ENCODE measurements at places on chromosomes 12 and 14. TPM values are rescaled to one million over a fixed set of nuclear protein-coding genes. Genes with fewer than 3 reads are reported as not detected.

Gene FAM90A1
- total RNA-seq = not detected

Gene DEPDC4
- total RNA-seq = 0.43 TPM

Gene DAO
- total RNA-seq = not detected

Gene INHBE
- 0.52 TPM for total RNA-seq

Gene DEGS2
- 0.16 TPM for total RNA-seq

Gene ARID2
- total RNA-seq = 10.0 TPM

Gene PTPRQ
- 0.26 TPM for total RNA-seq

Gene RBP5
- total RNA-seq = not detected

Gene KRT2
- total RNA-seq = not detected

Gene DTX1
- 0.09 TPM for total RNA-seq

Gene LBHD2
- not detected for total RNA-seq

Gene DNAJC22
- total RNA-seq = 0.43 TPM

Gene CFAP251
- total RNA-seq = 1.4 TPM

Gene BDKRB1
- 13.4 TPM for total RNA-seq

Gene FOXN3
- total RNA-seq = 14.2 TPM

Gene STAB2
- total RNA-seq = not detected

Gene LRTM2
- not detected for total RNA-seq

Gene SPIC
- not detected for total RNA-seq

Gene TEX52
- not detected for total RNA-seq

Gene SLC5A8
- not detected for total RNA-seq

Gene MYH7
- total RNA-seq = not detected

Gene PIWIL1
- not detected for total RNA-seq

Gene ENDOU
- 0.09 TPM for total RNA-seq

Gene NFE2
- 0.17 TPM for total RNA-seq

Data from bronchial smooth muscle cell (primary cell).